ENCODE measurements at places on chromosomes 4 and X. TPM values are rescaled to one million over a fixed set of nuclear protein-coding genes. Genes with fewer than 3 reads are reported as not detected.

Gene MAGEA2
- total RNA-seq: not detected

Gene COX7B2
- not detected for total RNA-seq

Gene SYN1
- 3.0 TPM for total RNA-seq

Gene KLHL15
- total RNA-seq: 31.6 TPM

Data from activated naive CD4-positive, alpha-beta T cell treated with anti-CD3 and anti-CD28 coated beads, Interleukin-2, amount 50 U/mL, for 72 hours (primary cell).